ENCODE measurements at places on chromosomes 12 and 14.

DNA sequence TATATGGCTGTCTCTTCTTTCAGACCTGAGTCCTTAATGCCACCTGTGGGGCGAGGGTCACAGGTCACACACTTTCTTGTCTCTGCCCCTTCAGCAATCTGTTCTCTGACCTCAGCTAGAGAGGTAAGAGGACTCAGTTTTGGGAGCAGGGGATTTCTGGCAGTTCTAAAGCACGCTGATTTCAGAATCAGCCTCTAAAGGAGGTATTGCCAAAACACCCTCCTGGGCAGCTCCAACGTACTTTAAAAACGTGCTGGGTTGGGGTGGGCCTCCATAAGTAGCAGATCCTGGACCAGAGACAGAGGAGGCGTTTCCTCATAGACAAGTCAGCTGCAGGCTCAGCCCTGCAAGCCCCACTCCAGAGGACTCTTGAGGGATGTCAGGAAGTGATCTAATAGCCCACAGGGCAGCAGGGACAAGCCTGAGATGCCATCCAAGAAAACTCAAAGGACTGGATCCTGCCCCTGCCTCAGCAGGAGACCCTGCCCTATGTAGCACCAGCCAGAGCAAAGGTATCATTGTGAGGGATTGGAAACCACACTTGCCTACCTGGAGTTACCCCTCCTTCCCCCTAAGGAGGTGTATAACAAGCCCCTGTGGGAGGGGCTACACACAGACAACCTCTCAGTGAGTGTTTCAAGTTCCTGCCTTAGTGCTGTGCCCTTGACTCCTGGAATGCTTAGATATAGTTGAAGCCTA lies 8.5 kb downstream of the CTDSP2 start:
- no peak for DNase-seq

DNA sequence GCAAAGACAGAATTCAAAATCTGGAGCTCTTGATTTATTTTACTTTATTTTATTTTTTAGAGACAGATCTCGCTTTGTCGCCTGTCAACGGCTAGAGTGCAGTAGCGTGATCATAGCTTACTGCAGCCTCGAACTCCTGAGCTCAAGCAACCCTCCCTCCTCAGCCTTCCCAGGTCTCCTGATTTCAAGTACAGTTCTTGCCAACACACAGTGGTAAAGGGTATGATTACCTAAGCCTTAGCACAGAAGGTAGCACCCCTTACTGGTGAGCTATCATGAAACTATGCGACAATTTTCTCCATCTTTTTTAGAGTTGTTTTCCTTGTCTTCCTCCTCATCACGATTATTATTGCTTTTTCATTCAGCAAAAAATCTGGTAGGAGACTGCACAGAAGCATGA lies 94.3 kb upstream of the ETV6 start:
- no peak for DNase-seq

DNA sequence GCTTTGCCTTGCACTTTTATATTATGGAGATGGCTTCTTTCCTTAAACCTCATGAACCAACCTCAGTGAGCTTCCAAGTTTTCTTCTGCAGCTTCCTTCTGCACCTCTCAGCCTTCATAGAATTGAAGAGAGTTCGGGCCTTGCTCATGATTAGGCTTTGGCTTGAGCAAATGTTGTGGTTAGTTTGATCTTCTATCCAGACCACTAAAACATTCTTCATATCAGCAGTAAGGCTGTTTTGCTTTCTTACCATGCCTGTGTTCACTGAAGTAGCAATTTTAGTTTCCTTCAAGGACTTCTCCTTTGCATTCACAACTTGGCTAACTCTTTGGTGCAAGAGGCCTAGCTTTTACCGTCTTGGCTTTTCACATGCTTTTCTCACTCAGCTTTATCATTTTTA lies 125.4 kb downstream of the SNAPC1 start:
- DNase-seq, result no peak

DNA sequence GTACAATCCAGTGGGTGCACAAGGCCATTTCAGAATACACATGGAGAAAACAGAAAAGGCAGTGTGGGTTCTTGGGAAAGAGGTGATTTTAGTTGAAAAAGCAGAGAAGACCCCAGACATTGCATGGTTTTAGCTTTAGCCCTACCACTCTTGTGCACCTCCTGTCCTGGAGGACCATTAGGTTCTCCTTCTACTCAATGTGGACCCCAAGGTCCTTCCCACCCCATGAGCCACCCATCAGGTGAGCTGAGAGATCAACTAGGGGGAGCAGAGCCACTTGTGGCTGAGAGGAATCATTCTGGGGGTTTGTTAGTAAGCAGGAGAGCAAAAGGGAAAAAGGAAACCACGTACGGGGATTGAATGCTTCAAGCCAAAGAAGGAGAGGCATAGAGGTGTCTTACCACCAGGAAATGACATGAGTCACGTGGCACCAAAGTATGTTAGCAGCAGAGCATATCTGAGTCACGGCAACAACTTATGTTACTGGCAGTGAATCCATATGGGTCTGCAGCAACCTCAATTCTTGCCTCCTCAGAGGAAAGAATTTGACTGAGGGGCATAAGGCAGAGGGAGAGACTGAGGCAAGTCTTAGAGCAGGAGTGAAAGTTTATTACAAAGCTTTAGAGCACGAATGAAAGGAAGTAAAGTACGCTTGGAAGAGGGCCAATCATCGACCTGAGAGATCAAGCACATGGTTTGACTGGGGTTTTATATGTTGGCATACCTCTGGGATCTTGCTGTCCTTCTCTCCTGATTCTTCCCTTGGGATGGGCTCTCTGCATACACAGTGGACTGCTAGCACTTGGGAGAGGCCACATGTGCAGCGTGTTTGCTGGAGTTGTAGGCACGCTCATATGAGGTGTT lies 73.9 kb downstream of the HSD17B6 start:
- DNase-seq, result no peak

DNA sequence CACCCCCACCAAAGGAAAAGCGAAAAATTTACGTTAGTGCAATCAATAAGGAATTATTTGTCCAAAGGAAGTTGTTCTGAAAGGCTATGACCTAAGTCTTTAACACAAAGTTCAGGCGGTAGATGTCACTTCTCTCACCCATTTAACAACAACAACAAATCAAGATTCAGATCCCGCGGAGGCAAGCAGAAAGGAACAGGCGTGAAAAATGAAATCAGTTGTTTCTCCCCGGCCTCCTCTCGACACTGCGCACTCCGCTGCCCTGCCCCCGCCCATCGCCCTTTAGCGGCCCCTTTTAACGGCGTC lies 1.4 kb downstream of the DENND5B start:
- DNase-seq, result no peak

DNA sequence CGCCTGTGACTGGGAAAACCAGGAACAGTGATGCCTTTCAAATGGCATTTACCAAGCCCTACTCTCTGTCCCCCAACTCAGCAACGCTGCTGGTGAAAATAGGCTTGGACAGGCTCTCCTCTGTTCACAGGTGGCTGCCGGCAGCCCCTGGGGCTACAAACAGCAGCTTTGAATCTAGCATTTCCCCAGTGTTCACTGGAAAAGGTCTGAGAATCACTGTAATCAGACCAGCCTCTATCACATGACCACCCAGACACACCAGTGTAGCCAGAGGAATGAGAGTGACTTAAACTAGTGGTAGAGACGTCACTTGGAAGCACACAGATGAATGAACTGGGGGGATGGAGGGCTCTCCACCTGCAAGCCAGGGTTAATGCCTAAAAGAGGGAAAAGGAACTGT lies 151.8 kb downstream of the FOXN3 start:
- DNase-seq, result no peak

- DNase-seq, result no peak
These were observed 109.4 kb upstream of the SSTR1 start for GRCh38 chr14:38098074-38098836.

DNA sequence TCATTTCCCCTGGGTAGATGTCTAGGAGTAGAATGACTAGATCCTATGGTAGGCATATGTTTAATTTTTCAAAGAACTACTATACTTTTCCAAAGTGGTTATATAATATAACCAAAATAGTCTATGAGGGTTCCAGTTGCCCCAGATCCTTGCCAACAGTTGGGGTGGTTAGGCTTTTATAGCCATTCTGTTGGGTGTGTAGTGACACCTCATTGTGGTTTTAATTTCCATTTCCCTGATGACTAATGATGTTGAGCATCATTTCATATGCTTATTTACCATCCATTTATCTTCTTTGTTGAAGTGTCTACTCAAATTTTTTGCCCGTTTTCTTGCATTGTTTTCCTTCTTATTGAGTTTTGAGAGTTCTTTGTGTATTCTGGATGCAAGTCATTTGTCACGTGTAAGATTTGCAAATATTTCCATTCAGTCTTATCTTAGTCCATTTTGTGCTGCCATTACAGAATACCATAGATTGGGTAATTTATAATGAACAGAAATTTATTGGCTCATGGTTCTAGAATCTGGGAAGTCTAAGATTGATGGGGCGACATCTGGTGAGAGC lies 4.7 kb downstream of the SYNE2 start:
- no peak for DNase-seq

GRCh38 chr12:5177096-5177495 lies 133.4 kb downstream of the KCNA5 start:
- DNase-seq, result no peak

DNA sequence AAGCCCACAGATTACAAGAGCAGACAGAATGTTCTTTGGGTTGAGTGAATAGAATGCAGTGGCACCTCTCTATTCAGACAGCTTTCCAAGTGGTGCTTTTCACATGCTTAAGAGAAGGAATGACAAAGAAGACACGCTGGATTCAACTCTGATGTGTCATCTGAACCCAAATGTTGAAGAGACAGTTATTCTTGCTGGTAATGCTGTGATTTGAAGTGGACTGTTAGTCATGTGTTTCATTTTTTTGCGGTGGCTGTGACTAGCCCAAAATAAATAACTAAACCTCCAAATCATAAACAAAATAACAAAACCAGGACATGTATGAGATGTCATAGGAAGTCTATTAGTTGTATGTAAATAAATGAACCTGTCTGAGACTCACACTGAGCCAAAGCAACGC lies 391.8 kb upstream of the PRICKLE1 start:
- DNase-seq, result no peak

- no peak for DNase-seq
These were observed 76.2 kb upstream of the FRMD6 start for GRCh38 chr14:51575349-51576116.

DNA sequence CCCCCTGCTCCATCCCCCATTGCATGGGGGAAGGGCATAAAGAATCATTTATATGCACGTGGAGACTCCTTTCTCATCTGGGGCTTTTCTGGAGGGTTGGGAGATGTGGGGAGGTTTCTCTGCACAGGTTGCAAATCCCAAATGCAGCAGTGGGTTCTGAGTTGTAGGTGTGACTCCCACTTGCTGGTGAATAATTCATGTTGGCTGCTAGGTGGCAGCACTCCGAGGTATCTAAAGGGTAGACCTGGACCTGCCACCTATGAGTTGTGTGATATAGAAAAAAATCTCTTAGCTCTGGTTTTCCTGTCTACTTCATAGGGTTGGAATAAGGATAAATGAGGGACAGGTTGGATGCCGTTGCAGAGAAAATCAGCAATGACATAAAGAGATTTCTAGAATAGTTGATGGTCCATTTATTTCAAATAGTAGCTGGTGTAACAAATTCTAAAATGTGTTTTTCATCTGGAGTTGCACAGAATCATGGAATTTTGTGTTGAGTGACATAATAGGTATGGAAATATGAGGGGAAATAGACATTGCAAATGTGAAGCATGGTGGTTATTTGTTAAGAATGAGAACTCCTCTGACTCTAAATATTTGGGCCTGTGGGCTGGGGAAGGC lies 4.6 kb downstream of the MARCHF9 start:
- DNase-seq, result no peak

DNA sequence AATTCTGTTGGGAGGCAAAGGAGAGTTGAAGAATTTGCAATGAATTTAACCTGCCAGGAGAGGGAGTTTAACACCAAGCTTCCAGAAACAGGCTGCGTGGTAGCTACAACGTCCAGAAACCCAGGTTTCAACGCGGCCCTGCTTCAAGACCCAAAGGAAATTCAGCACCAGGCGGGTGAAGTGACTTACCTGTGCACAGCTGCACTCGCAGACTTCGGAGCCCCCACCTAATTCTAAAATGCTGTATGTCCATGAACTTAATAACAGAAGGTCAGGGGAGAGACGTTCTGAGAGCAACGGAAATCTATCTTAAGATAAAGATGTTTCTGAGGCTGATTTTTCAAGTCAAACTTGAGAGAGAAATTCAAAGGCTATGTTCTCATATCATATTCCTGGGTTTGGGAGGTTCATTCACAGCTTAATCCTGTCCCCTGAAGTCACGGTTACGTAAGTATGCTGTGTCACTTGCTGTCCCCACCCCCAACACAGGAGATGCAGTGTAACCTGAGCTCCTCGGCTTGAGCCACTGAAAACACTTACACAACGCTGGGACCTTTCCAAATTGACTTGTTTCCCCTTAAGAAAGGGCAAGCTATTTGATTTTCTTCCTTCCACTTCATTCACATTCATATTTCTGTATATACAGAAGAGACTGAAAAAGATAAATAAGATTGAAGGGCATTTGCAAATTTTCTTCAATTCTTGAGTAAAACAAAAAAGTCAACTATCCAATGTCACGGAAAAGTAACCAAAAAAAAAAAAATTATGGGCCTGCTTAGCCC lies 22.7 kb downstream of the CLIP1 start:
- peak; percentile 56 for DNase-seq

GRCh38 chr14:67734675-67735074 lies 33.0 kb downstream of the RDH12 start:
- DNase-seq, result no peak

- no peak for DNase-seq
These were observed 22.7 kb downstream of the CLMN start for GRCh38 chr14:95296966-95297365.

- no peak for DNase-seq
These were observed 19.3 kb downstream of the MMAB start for GRCh38 chr12:109553906-109554500.

GRCh38 chr14:105152794-105153241 lies 15.8 kb downstream of the JAG2 start:
- DNase-seq, result no peak

DNA sequence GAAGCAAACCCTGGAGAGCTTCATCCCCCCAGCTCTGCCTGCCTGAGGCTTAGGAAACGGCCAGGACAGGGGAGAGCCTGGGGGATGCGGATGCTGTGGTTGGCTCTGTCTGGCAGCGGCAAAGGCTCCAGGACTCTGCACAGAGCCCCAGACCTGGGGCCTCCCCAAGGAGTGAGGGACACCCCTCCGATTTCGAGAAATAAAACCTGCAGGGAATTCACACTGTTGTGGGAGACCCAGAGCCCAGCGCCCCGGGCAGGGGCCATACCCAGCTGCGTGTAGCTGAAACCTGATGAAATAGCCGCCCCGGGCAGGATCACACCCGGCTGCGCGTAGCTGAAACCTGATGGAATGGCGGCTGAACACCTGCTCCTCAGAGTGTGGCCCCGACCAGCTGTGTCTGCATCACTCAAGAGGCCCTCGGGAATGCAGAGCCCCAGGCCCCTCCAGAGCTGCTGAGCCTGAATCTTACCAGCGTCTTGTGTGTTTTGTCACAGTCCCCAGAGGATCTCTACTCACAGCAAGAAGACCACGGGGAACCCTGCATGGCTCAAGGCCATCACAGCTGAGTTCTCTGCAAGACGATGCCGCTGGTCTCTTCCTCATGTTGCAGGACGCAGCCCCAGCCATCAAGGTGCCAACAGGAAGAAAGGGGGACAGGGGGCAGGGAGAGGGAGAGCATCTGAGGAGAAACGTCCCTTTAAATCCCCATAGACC lies 46.5 kb upstream of the GALNT9 start:
- DNase-seq, result no peak

GRCh38 chr12:122537021-122537420 lies 10.0 kb downstream of the KNTC1 start:
- no peak for DNase-seq

GRCh38 chr12:127081058-127081457 lies 1185.9 kb upstream of the TMEM132C start:
- DNase-seq, result no peak

- no peak for DNase-seq
These were observed 217.3 kb downstream of the C12orf75 start for GRCh38 chr12:105547786-105548185.
